ENCODE measurements at places on chromosomes 16 and 17. TPM values are rescaled to one million over a fixed set of nuclear protein-coding genes. Genes with fewer than 3 reads are reported as not detected.

Gene TBC1D3E
- not detected for total RNA-seq

Gene PDILT
- total RNA-seq, result not detected

Gene KRT222
- not detected for total RNA-seq

Gene WFDC1
- total RNA-seq, result 12.5 TPM

Gene CMTM2
- total RNA-seq, result not detected

Gene GCSH
- total RNA-seq, result 11.6 TPM

Gene KRT40
- total RNA-seq, result not detected

Gene PRR11
- 2.1 TPM for total RNA-seq

Data from smooth muscle cell of the umbilical artery (primary cell).